GM23338 (cell line): ENCODE measurements at places on chromosomes 3 and 15.

DNA sequence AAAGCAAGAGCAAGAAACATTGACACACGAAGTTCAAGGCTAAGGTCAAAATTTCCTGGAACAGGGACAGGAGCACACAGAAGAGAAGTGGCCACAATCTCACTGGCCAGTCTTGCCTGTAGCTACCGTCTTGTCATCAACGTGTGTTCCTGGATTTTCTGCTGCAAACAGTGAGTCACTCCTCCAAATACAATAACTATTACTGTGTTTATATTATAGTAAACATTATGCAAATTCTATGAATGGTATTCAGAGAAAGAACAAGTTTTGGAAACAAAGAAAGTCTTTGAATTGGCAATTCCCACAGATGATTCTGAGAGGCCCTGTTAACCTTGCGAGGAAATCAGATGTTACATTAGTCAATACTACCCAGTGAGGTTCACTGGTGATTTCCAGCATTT, 220.5 kb downstream of the FAM43A start:
- no peak overlapping the region for H3K27ac ChIP-seq
- no peaks in the 10 kb centered on the region for H3K4me1 ChIP-seq
- no peak overlapping the region for H3K4me3 ChIP-seq

DNA sequence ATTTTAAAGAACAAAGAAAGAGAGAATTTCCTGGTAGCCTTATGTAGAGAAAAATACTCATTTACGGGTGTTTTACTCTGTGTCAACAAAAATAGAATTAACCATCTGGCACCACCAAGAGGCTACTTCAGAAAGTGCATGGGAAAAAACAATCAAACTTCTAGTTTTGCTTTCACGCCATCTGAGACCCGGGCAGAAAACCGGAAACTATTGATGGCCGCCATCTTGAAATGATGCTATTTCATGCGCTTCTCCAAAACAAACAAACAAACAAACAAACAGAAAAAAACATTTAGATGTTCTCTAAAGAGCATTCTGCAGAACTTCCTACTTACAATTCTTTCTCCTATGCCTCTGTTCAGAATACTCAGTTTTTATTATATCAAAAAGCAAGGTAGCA, 49.4 kb upstream of the SYNPR start:
- H3K36me3 ChIP-seq, result no peaks in the 10 kb centered on the region
- H3K27ac ChIP-seq, result no peak overlapping the region
- H3K4me1 ChIP-seq, result peaks cover 16% of the 10 kb centered on the region
- no peaks in the 10 kb centered on the region for H3K27me3 ChIP-seq

DNA sequence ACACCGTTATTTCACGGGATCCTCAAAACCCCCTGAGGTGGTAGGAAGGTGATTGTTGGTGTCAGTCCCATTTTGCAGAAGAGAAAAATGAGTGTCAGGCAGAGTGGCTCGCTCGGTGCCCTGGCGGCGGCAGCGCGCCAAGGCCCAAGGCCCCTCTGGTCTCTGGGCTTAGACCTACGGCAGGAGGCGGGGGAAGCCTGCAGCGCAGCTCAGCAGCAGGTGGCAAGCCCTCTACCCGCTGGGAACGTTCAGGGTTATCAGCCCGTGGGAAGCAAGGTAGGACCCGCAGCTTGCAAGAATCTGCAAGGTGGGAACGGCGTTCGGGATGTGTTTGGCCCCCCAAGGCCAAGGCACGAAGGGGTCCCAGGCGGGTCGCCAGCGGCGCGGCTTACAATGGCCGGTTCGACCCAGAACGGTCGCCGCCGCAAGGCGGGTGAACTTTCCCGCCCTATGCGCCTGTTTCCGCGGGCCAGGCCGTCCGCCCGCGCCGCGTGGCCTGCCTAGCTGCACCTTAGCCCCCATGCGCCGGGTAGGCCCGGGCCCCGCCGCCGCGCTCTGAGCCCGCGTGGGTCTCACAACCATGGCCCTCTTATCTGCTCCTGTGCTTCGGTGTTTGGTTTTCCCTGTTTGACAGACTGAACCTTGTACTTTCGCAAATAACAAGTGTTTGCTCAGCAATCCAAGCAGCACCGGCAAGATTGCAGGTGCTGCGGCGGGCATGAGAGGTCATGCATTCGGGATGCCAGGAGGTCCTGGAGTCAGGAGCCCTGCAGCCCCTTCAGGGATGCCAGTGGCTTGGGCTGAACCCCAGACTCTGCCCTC, 39.7 kb downstream of the CCNL1 start:
- H3K27ac ChIP-seq, result no peak overlapping the region
- H3K27me3 ChIP-seq, result peaks cover 5% of the 10 kb centered on the region; the same call in 1 of the 2 replicates
- peak; percentile 44 for DNase-seq
- no peaks in the 10 kb centered on the region for H3K4me1 ChIP-seq
- H3K4me3 ChIP-seq, result peak overlapping the region; percentile 43; the same call in 1 of the 2 replicates
- no peaks in the 10 kb centered on the region; the same call in 1 of the 2 replicates for H3K36me3 ChIP-seq

GRCh38 chr15:48149858-48150257, 28.2 kb downstream of the MYEF2 start:
- H3K4me3 ChIP-seq, result 0 out of 2 replicates have a peak overlapping the region, but pooled peaks have one; percentile 2
- peak; percentile 31 for DNase-seq
- peak overlapping the region; percentile 45; the same call in 1 of the 2 replicates for H3K27ac ChIP-seq
- peaks cover 7% of the 10 kb centered on the region; the same call in 1 of the 2 replicates for H3K36me3 ChIP-seq
- H3K27me3 ChIP-seq, result no peaks in the 10 kb centered on the region
- peaks cover 16% of the 10 kb centered on the region for H3K4me1 ChIP-seq

- no peak overlapping the region for H3K27ac ChIP-seq
- no peaks in the 10 kb centered on the region for H3K4me1 ChIP-seq
These were observed 101.0 kb downstream of the ATG7 start for GRCh38 chr3:11373235-11373634.

- no peak overlapping the region for H3K4me3 ChIP-seq
- H3K27me3 ChIP-seq, result no peaks in the 10 kb centered on the region
- peak; percentile 21 for DNase-seq
These were observed 313.3 kb downstream of the SATB1 start for GRCh38 chr3:18111796-18112232.

GRCh38 chr15:27769652-27770051, 329.5 kb downstream of the OCA2 start:
- no peaks in the 10 kb centered on the region for H3K27me3 ChIP-seq
- no peak overlapping the region for H3K4me3 ChIP-seq
- no peak overlapping the region for H3K27ac ChIP-seq
- DNase-seq, result no peak
- H3K4me1 ChIP-seq, result peaks cover 10% of the 10 kb centered on the region
- no peaks in the 10 kb centered on the region for H3K36me3 ChIP-seq

DNA sequence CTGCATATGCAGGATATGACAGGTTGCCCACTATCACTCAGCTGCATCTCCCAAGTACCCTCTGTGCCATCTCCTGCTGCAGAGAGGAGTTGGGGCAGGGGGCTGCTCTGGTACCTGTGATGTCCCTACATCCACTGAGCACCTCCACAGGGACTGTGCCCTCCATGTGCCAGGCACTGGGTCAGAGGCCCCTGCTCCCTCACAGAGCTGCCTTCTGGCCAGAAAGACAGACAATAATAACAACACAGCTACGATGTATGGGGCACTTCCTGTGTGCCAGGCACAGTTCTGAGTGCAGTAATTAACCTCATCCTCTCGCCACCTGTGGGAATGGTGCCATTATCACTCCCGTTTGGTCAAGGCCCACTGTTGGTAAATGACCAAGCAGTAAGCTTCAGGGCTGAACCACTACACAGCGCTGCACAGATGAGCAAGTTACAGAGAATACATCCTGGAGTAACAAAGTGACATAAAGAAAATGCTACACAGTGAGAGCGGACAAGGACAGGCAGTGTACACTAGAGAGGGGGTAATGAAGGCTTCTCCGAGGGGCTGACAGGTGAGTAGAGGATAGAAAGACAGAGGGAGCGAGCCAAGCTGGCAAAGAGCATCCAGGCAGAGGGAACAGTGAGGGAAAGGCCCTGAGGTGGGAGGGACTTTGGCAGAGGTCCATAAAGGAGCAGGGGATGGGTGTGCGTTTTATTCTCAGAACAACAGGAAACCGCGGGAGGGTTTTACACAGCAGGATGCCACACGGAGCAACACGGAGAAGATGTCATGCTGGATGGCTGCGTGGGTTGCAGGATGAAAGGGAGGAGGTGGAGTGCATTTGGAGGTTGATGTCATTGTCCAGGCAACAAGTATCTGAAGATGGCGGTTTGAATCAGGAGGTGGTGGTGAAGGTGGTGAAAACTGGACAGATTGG, 13.6 kb downstream of the WNT7A start:
- no peak overlapping the region for H3K27ac ChIP-seq
- DNase-seq, result no peak
- H3K4me3 ChIP-seq, result no peak overlapping the region
- H3K36me3 ChIP-seq, result no peaks in the 10 kb centered on the region

DNA sequence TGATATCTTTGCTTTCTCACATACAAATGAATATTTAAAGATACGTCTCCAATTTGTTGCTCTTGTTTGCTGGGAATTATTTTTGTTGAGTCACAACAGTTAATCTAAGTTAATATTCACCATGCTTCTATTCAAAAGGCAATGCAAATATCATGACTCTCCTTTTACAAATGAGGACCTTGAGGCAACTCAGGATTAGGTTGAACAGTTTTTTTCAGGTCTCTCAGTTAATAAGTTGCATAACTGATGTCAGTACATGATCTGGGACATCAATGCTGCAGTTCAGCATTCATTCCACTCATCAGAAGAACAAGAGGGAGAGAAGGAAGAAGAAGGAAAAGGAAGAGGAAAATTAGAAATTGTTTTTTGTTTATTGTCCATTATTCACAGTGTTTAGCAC, 781 bp upstream of the NAALADL2 start:
- H3K27ac ChIP-seq, result no peak overlapping the region
- H3K36me3 ChIP-seq, result no peaks in the 10 kb centered on the region
- no peak overlapping the region for H3K4me3 ChIP-seq
- peaks cover 15% of the 10 kb centered on the region for H3K4me1 ChIP-seq
- H3K27me3 ChIP-seq, result no peaks in the 10 kb centered on the region

DNA sequence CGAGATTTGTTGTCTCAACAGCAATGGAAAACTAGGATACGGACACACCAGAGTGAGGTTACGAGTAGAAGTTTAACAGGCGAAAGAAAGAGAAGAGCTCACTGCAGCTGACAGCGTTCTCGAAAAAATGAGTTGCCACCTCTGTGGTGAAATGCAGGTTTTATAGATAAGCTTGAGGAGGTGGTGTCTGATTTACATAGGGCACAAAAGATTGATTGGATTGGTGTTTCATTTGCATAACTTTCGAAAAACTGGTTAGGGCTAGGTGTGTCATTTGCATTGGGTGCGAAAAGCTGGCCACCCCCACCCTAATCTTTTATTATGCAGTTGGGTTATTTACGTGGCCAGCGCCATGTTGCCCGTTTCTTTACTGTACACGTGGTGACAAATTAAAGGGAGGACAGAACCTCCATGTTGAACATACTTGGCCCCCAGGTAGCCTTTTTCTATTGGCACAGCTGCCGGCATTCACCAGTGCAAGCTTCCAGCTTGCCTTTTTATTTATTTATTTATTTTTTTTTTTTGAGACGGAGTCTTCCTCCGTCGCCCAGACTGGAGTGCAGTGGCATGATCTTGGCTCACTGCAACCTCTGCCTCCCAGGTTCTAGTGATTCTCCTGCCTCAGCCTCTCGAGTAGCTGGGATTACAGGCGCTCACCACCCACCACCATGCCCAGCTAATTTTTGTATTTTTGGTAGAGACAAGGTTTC, 8.3 kb downstream of the IFT122 start:
- peak overlapping the region; percentile 39 for H3K4me3 ChIP-seq
- H3K4me1 ChIP-seq, result peaks cover 32% of the 10 kb centered on the region
- peak overlapping the region; percentile 86 for H3K27ac ChIP-seq

DNA sequence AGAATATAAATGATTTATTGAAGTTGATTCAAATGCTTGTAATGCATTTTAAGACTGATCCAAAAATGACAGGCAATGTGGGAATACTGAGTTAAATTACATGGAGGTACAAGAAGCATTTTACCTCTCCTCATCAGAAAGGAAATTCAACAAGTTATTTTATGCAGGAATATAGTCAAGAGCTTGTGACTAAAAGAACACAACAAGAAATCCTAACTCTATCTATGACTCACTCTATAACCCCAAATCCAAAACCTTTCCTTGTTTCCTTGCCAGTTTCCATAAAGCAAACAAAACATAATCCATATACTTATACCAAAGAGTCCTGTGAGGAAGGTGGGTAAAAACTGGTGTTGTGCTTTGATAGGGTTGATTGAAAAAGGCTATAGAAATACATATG, 30.8 kb downstream of the SIN3A start:
- H3K27me3 ChIP-seq, result no peaks in the 10 kb centered on the region
- H3K4me1 ChIP-seq, result no peaks in the 10 kb centered on the region
- no peak for DNase-seq
- H3K4me3 ChIP-seq, result no peak overlapping the region
- no peak overlapping the region for H3K27ac ChIP-seq

DNA sequence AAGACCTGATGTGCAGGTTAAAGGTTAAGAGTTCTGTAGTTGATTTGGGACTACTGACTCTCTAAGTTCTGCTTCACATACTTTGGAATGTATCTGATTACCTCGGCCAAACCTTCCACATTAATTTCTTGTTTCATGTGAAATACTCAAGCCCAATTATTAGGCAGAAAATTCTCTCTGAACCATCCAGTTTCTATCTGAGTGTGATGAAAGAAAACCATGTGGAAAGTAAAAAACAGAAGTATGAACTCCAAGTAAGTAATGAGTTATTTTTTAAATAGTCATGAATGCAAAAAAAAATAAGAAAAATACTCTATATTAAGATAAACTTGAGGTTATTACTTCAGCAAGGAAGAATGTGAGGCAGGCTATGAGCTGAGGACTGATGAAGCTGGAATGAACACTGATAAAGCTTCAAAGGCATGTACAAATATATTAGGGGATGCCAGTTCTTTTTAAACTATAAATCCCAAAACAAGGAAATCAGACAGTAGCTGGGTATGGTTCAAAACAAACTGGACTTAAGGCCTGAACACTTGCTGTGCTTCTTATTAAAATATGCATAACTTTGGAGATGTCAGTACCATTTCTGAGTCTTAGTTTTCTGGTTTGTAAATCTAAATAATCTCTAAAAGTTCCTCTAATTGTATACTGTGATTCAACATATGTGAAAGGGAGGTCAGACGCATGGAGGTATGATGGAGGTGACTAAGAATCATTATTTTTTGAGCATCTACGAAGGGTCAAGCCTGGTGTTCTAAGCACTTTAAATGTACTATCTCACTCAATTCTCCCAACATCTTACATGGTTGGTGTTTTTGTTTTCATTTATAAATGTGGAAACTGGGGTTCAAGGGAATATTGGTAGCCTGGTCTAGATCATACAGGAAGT, 59.6 kb downstream of the COL6A6 start:
- no peaks in the 10 kb centered on the region for H3K36me3 ChIP-seq
- H3K4me1 ChIP-seq, result no peaks in the 10 kb centered on the region
- no peak overlapping the region for H3K27ac ChIP-seq
- no peaks in the 10 kb centered on the region for H3K27me3 ChIP-seq
- DNase-seq, result no peak

- no peak for DNase-seq
- no peak overlapping the region for H3K27ac ChIP-seq
- H3K36me3 ChIP-seq, result no peaks in the 10 kb centered on the region
These were observed 46.9 kb downstream of the PLD1 start for GRCh38 chr3:171763392-171763791.
